CD8-positive, alpha-beta memory T cell (primary cell): ENCODE measurements at places on chromosomes 6 and 20. TPM values are rescaled to one million over a fixed set of nuclear protein-coding genes. Genes with fewer than 3 reads are reported as not detected.

GRCh38 chr6:52696418-52696817 lies 25.5 kb downstream of the TMEM14A start:
- no peak for DNase-seq

- no peak for DNase-seq
Measured at GRCh38 chr20:32585586-32586127, 524 bp upstream of the NOL4L start.

GRCh38 chr6:153090241-153090930 lies 40.7 kb downstream of the RGS17 start:
- DNase-seq, result no peak

- DNase-seq, result no peak
Measured at GRCh38 chr6:115838763-115839401, 221.8 kb downstream of the FRK start.

SLC13A3 gene
- total RNA-seq, result not detected

DNA sequence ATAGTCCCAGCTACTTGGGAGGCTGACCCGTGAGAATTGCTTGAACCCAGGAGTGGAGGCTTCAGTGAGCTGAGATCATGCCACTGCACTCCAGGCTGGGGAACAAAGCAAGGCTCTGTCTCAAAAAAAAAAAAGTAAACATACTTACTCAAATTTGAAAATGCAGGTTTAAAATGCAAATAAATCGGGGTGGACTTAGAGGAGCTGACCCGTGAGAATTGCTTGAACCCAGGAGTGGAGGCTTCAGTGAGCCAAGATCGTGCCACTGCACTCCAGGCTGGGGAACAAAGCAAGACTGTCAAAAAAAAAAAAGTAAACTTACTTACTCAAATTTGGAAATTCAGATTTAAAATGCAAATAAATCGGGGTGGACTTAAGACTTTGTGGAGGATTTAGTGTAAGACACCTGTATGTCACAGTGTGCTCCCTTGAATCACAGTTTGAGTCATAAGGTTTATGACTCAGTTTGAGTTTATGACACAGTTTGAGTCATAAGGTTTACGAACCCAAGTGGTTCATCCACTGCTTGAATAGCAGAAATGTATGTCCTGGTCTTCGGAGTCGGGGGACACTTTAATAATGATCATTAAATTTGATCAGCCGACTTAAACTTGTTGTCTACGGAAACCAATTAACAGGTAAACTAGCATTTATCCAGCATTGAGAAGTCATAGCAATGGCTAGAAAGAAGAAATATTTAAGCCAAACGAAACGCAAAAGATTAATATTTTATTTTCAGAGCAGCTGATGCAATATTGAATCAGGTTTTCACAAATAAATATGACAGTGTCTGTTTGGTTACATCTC lies 6.8 kb upstream of the MRPS10 start:
- DNase-seq, result no peak

RMND1 gene
- 25.6 TPM for total RNA-seq

ELMO2 gene
- 68.2 TPM for total RNA-seq

DNA sequence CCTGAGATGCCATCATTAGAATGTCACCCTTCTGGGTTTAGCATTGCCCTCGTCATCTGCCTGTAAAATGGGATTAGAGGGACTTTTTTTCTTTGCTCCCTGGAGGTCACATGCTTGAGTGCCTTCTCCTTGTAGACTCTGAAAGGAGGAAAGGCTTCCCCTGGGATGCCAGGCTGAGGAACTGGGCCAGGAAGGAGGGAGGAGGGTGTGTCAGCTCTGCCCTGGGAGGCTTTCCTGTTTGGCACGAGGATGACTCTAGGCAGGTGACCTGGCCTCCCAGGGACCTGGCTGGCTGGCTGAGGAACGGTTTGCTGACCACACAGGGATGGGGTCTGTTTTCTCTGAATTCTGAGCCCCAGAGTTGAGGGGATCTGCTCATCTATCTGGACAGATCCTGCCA lies 137.9 kb upstream of the RNF24 start:
- no peak for DNase-seq

DTD1 gene
- 60.2 TPM for total RNA-seq

SIRPB2 gene
- total RNA-seq, result not detected

TAP2 gene
- total RNA-seq, result 228 TPM

FAM83C gene
- total RNA-seq, result not detected

- no peak for DNase-seq
Measured at GRCh38 chr20:62437927-62438326, 10.6 kb upstream of the RBBP8NL start.

- DNase-seq, result no peak
Measured at GRCh38 chr6:166637812-166638572, 10.9 kb upstream of the RPS6KA2 start.

TOX2 gene
- total RNA-seq, result 0.35 TPM

DNA sequence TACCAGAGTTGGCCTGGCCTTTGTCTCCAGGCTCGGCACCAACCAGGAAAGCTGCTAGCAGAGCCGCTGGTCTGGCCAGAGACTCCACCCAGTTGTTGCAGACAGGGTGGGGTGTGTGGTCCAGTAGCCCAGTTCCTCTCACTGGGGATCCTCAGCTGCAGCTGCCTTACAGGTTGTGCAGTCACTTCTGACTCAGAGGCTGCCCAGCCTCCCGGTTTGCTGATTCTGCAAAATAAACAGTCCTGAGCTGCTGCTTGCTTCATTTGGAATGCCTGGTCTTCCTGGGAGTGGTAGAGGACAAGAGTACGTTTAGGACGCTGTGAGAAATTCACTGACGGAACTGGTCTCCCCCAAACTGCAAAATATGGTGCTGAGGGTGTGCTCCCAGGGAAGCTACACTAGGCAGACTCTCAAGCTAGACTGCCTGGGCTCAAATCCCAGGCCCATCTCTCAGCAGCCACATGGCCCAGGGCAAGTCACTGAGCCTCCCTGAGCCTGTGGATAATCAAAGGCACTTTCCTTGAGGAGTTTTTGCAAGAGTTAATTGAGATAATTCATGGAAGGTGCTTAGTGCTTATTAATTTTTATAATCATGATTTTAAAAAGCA lies 246.1 kb downstream of the TFAP2C start:
- no peak for DNase-seq

- no peak for DNase-seq
Measured at GRCh38 chr6:22236626-22237414, 60.0 kb downstream of the PRL start.

RIPPLY2 gene
- total RNA-seq, result not detected

TGM3 gene
- not detected for total RNA-seq

SDCBP2 gene
- 4.7 TPM for total RNA-seq

PSORS1C1 gene
- total RNA-seq, result not detected

- no peak for DNase-seq
Measured at GRCh38 chr20:22921595-22922421, 113.3 kb upstream of the SSTR4 start.

RING1 gene
- total RNA-seq, result 43.1 TPM

DNA sequence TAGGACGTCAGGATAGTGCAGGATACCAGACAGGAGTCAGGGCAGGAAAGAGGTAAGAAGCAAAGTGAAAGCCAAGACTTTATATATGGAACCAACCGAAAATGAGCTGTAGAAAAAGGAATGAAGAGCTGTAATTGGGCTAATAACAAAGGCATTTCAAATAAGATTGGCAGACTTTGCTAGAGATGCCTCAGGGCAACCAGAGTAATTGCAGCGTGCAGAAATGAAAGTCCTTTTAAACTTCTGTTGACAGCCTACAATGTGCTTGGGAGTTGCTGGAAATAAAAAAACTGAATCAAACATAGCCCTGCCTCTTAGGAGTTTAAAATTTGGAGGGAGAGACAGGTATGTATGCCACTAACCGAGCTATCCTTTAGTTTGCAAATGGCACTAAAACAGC lies 56.4 kb upstream of the NKX2-4 start:
- no peak for DNase-seq

DNA sequence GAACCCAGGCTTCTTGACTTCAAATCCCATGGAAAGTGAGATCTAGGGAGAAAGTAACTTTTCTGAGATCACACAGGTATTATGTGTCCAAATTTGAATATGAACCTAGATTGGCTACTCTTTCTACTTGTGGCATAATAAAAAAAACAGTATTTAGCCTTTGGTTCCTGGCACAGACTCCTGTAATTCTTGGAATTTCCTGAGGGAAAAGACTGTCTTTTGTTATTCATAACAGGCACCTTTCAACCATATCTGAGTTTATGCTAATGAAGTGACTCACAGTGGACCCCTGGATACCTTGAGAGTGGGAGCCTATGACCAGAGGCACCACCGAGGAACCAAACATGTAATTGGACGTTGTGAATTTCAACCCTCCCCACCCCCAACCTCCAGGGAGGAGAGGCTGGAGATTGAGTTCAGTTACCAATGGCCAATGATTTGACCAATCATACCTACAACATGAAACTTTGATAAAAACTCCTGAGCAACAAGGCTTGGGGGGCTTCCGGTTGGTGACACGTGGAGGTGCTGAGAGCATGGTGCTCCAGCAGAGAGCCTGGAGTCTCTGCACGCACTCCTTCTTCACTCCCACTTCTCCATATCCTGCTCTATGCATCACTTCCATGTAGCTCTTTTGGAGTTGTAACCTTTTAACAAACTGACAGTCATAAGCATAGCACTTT lies 48.8 kb downstream of the LAMA4 start:
- no peak for DNase-seq

DNA sequence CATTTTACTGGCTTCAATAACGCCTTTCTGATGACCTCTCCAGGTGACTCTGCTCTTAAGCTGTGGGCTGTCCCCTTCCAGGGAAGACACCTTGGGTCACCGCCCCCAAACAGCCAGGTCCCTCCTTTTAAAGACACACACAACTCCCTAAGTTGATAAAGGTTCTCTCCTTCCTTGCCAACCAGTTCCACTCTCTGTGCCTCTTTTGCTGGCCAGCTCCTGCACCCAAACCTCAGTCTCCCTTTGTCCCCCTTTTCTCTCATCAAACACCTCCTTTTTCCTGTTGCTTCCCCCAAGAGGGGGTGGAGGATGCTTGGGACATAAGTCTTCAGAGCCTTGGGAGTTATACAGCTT lies 1.0 kb downstream of the NCOA6 start:
- DNase-seq, result peak; percentile 63

SLC26A8 gene
- not detected for total RNA-seq

DNA sequence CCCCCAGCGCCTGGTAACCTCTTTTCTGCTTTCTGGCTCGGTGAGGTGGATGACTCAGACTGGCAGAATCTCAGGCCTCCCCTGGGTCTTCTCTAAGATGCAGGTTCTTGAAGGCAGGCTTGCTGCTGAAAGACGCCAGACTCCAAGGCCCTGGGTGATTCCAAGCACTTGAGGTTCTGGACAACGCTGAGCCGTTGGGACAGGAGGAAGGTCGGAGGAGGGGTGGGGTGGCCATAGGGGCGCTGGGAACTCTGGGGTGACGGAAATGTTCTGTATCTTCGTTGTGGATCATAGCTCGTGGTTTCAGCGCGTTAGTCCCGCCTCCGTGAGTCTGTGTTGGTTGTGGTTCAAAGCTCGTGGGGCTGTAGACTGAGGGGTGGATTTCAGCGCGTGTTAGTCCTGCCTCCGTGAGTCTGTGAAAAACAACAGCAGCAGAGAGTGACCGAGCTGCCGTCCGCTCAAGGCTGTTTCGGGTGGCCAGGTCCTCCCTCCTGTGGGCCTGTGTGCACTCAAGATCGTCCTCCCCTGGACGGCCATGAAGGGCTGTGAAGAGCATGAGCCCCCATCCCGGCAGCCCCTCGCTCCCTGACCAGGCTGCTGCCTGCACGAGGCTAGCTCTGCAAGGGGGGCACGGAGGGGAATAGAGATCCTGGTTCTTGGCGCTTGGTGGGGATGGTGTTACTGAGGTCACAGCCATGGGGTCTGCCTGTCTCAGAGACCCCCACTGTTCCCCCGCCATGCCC lies 7.7 kb downstream of the NTSR1 start:
- peak; percentile 63 for DNase-seq

- no peak for DNase-seq
Measured at GRCh38 chr6:152952045-152952444, 30.8 kb downstream of the FBXO5 start.

- no peak for DNase-seq
Measured at GRCh38 chr20:48437146-48437545, 390.7 kb downstream of the PREX1 start.

MYO6 gene
- 5.4 TPM for total RNA-seq

GRCh38 chr20:54023406-54023805 lies 47.0 kb downstream of the BCAS1 start:
- no peak for DNase-seq

DNA sequence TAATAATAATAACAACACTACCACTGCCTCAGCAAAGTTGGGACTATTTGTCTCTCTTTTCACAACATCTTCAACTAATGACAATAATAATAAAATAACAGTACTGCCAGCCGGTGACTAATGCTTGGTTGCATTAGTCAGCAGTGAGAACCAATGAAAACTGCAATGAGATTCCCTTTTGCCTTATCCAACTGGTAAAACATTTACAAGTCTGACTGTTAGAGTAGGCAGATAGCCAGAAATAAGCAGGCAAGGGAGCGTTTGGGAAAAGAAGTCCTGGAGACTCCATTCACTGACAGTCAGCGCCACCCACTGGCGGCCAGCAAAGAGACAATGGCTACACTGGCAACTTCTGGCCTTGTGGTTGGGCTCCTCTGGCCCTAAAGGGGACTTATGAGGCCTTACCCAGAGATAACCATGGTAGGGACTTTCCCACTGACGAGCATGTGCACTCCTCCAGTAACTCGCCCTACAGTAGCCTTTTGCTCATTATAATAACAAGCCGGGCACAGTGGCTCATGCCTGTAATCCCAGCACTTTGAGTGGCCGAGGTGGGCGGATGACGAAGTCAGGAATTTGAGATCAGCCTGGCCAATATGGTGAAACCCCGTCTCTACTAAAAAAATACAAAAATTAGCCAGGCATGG lies 3.4 kb upstream of the NSFL1C start:
- no peak for DNase-seq

SUMO4 gene
- total RNA-seq, result 3.9 TPM

RPRD1B gene
- 39.1 TPM for total RNA-seq

PLAGL1 gene
- 18.8 TPM for total RNA-seq

- DNase-seq, result no peak
Measured at GRCh38 chr20:58039274-58040092, 189.0 kb downstream of the ANKRD60 start.

- DNase-seq, result no peak
Measured at GRCh38 chr6:93721386-93722048, 302.2 kb upstream of the EPHA7 start.

DNA sequence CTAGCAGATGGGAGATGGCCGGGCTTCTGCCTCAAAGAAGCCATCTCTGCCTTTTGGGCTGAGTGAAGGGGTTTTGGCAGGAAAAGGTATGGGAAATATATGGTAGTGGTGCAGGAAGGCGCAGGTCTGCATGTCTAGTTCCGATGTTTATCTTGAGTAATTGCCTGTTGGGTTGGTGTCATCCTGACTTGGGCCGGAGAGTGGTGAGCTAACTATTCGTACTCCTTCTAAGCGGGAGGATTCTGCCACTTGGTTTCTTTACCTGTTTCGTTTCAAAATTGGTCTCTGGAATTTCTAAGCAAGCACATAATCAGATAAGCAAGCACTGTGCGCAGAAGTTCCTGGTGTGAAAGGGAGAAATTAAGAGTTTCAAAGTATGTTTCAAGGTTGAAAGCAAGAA lies 229.6 kb downstream of the SAMD5 start:
- DNase-seq, result no peak

GABRR1 gene
- not detected for total RNA-seq
